Left lobe of liver (tissue), 2 donors: ENCODE measurements at places on chromosomes 7 and 10. TPM values are rescaled to one million over a fixed set of nuclear protein-coding genes. Genes with fewer than 3 reads are reported as not detected.

DNA sequence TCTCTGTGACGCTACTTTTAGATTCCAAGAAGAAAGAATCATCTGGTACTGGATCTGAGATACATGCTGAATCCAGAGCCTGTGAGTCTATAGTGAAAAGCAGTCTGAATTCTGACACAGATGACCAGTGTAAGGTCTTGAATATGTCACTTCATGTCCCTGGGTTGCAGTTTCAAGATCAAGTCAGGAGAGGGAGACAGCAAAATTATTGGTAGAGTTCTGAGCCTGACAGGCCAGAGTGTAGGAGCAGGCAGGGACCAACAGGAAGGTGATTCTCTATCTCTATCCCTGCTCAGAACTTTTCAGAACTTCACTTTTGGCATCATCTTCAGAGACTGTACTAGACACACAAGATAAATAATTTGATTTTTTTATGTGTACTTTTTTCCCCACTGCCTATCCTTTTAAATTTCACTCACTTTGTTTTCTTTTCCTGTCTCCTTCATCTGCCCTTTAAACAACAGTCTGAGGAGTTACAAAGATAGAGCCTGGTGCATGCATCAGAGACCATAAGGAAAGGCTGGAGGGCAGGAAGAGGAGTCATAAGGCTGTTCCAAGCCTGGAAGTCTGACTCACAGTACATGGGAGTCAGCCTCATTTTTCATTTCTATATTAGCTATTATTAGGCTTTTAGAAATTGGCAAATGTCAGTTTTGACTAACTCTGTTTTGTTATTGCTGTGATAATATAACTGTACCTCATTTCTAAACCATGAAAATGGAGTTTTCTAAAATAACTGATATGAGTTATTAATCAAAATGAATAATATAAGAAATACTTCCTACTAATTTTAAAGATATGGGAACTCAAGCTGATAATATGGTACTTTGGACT lies 120.2 kb upstream of the TMEM229A start:
- DNase-seq: no peak

DNA sequence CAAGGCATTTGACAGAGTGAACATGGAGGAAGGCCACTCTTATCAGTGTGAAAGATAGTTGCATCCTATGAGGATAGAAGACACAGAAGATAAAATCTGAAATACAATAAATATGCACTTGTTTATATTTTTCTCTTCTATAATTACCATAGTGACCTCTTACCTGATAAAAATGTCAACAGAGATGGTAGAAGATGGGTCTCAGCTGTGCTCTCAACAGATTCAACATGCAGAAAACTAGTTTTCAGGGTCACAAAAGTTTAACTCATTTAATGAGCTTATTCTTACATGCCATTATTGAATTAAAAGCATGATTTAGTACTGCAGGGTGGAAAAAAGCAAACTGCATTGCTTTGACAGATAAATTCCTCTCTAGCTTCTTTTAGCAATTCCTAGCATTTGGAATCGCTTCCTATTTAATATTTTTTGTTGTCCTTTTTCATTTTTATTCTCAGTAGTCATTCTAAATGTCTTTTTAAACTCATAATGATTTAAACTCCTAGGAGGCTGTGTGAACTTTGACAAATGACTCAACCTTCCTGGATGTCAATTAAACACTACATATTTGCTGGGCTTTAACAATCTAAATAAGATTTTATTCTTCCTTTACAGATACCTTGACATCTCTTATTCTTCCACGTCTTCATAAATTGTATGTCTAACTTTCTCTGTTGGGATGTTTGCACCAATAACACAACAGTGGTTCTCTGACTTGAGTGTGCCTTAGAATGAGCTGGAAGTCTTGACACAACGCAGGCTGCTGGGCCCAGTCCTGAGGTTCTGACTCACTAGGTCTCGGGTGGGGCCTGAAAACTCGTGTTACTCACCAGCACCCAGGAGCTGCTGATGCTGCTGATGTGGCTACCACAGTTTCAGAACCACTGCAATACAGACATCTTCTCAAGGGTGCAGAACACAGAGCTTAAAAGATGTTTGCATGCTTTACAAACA lies 565.5 kb upstream of the IGFBP3 start:
- DNase-seq: no peak

DNA sequence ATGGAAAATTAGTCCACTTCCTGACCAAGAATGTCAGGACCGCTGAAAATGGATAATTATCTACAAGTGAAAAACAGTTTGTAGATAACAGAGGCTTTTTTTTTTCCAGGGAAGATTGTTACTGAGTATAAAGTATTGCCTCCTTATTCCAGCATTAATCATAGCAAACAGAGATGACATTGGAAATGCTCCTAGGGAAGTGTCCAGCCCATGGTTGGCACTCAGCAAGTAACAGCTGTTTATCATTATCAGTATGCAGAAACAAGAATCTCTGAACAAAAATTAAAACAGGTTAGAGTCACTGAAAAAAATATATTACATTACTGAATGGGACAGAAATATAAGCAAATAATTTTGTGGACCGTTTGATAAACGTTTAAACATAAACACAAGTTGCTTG lies 14.6 kb downstream of the FGL2 start:
- DNase-seq: no peak

- no peak for DNase-seq
These were observed 1.2 kb downstream of the EZH2 start for GRCh38 chr7:148882841-148883265.

GRCh38 chr7:51261117-51261835 lies 55.3 kb downstream of the COBL start:
- DNase-seq: no peak

EPDR1 gene
- total RNA-seq: 7.9 TPM
